ENCODE measurements at places on chromosomes 13 and 19.

GRCh38 chr19:49800771-49801170 lies 12.3 kb downstream of the FUZ start:
- DNase-seq: no peak

- no peak for DNase-seq
Observed at GRCh38 chr19:35295792-35296462, 4.0 kb downstream of the MAG start.

- DNase-seq: no peak
Observed at GRCh38 chr19:53290758-53291549, 23.4 kb upstream of the VN1R4 start.

GRCh38 chr13:95564733-95565291 lies 12.3 kb downstream of the CLDN10 start:
- no peak for DNase-seq

DNA sequence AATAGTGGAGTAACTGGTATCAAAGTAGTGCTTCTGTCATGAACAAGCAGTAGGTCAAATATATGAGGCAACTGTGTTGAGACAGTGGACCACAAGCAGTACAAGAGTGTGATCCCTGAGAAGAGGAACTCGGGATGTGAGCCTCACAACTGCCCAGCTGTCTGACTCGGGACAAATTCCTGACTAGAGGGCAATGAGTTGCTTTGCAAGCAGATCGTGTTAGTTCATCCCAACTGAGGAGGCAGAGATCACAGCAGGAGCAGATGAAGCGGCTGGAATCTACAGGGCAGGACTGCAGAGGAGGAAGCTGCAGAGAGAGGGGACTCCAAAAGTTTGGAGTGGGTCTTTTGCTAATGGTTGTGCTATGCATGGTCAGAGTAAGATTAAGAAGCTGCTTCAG lies 741.1 kb downstream of the DIAPH3 start:
- no peak for DNase-seq

GRCh38 chr19:15622991-15623390 lies 8.0 kb downstream of the CYP4F8 start:
- DNase-seq: no peak

DNA sequence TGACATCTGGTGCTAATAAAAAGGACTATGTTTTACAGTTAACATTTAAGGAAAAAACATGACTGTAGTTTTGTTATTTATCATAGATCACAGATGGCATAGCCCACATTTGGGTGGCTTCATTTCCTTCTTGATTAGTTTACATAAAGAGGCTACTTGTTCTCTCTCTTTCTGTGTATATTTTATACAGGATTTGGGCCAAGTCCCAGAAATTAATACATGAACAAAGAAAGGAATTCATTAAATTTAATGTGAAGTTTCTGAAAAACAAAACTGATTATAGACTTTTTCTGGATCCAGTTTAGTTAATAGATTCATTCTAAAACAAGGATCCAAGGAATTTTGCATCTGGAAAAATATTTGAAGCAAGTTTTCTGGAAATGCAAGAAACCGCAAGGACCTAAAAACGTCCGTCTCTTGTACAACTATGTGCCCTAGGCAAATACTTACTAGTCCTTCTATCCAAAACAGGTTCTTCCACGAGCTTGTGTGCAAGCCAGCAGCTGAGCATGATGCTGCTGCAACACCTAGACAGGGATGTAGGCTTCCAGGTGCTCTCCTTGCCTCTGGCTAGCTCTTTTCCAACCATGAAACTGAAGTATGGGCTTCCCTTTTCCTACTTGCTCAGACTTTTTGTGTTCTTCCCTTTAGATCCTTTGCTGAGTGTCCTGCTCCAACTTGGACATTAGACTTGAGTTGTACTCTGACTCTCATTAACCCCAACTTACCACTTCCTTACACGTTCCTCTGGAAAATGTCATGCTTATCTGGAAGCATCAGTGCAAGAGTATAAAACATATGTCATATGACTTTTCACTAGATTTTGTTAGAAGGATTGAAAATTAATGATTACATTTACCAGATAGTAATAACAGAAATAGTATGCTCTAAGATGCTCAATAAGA lies 161.5 kb upstream of the STARD13 start:
- DNase-seq: no peak

DNA sequence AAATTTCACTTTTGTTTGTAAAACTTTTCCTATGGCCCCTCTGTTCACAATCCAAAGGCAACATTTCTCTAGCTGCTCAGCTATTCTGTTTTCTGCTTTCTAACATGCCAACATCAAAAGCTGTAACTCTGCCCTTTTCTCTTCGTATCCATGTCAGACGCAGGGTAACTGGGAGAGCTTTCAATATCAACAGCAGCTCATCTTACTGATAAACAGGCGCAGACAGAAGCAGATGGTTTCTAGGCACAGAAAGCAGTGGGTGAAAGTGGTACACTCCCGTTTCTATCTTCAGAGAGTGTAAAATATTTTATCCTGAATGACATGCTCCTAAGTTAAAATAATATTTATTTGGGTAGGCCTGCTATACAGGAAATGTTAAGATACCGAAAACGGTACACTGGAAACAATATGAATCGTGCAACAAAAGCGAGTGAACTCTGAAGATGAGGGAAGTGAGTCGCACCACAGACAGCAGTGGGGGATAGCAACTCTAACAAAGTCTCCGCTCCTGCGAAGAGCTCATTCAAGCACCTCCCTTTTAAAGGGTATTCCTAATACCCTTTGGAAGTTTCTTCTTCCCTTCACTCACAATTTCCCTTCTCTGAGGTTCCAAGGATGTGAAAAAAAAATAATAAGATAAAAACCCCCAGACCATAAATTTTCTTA lies 798.3 kb downstream of the GPC5 start:
- no peak for DNase-seq

Data from stimulated activated CD4-positive, alpha-beta T cell treated with anti-CD3 and anti-CD28 coated beads, Interleukin-15, amount 100 ng/mL, for 1 hour (primary cell).